ENCODE measurements at places on chromosomes 12 and 14.

DNA sequence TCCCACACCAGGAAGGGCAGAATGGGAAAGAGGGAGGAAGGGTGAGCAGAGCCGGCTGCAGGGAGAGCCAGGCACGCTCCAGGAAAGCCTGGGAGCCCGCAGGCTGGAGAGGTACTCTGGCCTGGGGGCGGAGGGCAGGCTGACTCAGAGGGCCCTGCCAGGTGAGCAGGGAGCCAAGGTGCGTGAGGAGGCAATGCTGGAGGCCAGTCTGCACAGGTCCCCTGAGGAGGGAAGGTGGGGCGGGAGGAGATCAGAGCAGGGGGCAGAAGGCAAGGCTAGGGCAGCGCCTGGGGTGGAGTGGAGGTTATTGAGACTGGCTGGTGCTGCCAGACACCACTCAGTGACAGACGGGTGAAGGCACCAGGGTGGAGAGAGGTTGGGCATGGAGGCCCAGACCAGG, 385.0 kb downstream of the BCL11B start:
- no peak for DNase-seq

GRCh38 chr12:25644979-25645378, 91.9 kb upstream of the LMNTD1 start:
- no peak for DNase-seq

DNA sequence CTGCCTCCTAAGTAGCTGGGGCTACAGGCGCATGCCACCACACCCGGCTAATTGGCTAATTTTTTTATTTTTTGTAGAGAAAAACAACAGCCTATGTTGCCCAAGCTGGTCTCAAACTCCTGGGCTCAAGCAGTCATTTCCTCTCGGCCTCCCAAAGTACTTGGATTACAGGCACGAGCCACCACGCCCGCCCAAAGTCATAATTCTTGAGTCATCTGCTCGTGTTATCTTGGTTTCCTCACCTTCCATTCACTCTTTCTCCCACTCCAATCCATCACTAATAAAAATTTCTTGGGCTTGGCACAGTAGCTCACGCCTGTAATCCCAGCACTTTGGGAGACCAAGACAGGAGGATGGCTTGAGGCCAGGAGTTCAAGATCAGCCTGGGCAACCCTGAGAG, 32.0 kb downstream of the ITGA7 start:
- no peak for DNase-seq

DNA sequence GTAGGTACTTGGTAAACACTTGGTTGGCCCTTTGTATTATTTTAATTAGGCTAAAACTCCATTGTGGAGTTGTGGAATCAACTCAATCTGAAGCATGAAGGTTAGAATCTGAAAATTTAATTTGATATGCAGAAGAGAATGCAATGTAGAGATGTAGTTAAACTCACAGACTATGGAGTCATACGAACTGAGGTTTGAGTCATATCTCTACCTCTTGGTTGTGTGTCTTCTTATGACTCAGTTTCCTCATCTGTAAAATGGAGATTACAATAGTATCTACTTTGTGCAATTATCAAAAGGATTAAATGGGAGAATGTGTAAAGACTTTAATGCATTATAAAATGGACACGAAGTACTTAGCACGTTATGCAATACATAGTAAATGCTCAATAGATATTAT, 146.0 kb upstream of the IFNG-AS1 start:
- DNase-seq, result no peak

GRCh38 chr12:123889848-123890535, 82.6 kb downstream of the CCDC92 start:
- no peak for DNase-seq

- no peak for DNase-seq
Measured at GRCh38 chr14:85263916-85264675, 265.8 kb upstream of the FLRT2 start.

GRCh38 chr12:34342048-34342447, 319.8 kb downstream of the ALG10 start:
- no peak for DNase-seq

- no peak for DNase-seq
Measured at GRCh38 chr12:53777412-53777811, 25.6 kb upstream of the CISTR start.

DNA sequence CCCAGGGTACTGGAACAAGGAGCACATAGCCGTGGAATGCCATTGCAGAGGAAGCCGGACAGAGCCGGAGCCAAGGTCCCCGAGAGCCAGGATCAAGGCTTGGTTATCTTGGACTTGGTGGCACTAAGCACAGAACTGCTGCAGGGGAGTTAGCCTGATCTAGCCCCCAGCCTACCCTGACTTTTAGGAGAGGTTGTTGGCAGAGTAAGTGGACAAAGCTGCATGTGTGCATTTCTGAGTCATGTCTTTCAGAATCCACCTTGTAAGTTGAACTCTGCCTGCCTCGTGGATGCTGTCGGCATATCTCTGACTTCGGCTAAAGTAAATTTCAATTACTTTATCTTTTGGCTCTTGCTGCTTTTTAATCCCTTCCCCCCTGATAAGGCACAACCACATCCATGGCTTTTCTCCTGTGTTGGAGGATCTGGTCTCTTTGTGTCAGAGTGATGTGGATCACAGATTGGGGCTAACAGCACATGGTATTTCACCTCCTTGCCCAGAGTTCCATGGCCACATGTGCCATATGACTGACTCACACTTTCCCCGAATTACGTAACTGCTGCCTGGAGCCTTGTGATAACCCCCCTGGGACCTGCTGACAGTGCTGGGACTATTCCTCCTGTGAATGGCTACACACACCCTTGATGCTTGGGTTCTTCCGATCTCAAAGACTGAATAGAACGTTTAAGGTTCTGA, 240.3 kb downstream of the EMP1 start:
- DNase-seq, result no peak

GRCh38 chr12:89678225-89678624, 30.4 kb downstream of the ATP2B1 start:
- no peak for DNase-seq

GRCh38 chr12:98725476-98726247, 80.6 kb downstream of the APAF1 start:
- DNase-seq, result peak; percentile 68

DNA sequence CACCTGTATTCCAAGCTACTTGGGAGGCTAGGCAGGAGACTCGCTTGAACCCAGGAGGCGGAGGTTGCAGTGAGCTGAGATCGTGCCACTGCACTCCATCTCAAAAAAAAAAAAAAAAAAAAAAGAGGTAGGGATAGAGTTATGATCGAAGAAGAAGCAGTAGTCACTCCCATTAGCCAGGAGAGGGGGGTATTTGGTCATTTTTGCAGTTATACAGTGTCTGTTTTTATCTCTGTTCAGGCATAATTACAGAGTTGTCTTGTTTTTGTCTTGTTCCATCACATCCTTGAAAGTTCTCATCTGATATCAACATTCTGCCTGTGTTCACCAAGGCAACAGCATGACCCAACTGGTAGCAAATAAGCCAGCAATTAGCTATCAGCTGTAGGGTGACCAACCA, 98.5 kb upstream of the TMPO start:
- DNase-seq, result peak; percentile 28

DNA sequence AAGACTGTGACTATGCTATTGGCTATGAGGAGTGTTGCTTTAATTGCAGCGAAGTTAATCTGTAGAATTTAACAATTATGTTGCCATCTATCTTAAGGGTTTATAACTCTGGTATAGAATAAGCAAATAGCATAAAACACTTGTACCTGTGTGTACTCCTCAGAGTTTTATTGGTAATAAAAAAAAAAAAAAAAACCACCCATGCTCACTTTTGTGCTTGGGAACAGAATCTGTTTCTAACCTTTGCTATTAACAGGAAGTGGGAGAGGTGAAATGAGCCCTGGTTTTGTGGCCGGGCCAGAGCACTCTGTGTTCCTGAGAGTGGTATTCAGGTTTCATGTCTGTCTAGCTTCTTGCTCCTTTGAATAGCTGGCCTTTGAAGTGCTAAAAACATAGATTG, 53.1 kb downstream of the PDE3A start:
- no peak for DNase-seq

GRCh38 chr12:130702966-130703732, 12.9 kb downstream of the RIMBP2 start:
- DNase-seq, result no peak

GRCh38 chr12:11927286-11927935, 143.3 kb upstream of the BCL2L14 start:
- no peak for DNase-seq

GRCh38 chr14:72605096-72605920, 288.6 kb downstream of the DPF3 start:
- no peak for DNase-seq

GRCh38 chr12:116665666-116666304, 72.1 kb downstream of the SPRING1 start:
- no peak for DNase-seq

DNA sequence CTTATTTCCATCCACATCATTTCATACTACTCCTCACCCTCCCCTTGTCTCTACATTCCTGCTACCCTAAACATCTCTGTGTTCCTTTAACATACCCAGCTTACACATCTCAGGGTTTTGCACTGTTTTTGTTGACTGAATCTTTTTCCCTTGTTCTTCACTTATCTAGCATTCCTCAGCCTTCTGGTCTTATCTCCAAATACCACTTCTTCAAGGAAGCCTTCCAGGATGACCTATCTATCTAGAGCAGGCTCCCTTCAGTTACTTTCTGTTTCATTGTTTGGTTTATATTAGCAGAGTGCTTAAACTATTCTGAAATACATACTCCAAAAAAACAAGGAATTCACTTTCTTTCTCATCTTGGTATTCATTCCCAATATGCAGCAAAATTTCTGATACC, 353.1 kb downstream of the NAV3 start:
- no peak for DNase-seq

GRCh38 chr12:50677858-50678257, 86.0 kb upstream of the ATF1 start:
- no peak for DNase-seq

- no peak for DNase-seq
Measured at GRCh38 chr12:29499235-29499634, 1.7 kb upstream of the OVCH1 start.

- no peak for DNase-seq
Measured at GRCh38 chr14:87628129-87628528, 364.9 kb downstream of the GALC start.

DNA sequence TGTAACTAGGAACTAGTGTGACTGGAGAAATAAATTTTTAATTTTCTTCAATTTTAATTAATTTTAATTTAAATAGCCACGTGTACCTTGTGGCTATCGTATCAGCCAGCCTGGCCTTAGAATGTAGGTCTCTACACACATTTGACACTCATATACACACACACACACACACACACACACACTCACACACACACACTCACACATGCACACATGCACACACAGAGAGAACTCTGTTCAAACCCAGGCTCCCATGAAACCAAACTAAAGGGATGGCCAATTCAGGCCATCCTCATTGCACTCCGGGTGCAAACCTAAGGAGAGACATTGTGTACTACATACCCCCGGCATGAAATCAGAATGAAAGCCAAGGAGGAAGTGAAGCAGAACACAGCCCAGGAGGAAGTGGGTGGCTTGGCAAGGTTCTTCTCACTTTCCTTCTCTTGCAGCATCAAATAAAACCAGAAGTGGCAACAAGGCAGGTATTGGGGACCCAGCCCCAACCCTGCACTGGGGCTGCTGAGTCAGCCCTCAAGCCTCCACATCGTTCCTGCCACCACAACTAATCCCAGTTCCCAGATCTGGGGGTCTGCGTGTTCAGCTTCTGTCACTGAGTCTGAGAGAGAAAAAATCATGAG, 26.2 kb upstream of the CHPT1 start:
- peak; percentile 45 for DNase-seq

GRCh38 chr12:67694306-67694900, 45.9 kb downstream of the DYRK2 start:
- DNase-seq, result no peak

GRCh38 chr14:61203081-61203753, 77.9 kb downstream of the TMEM30B start:
- DNase-seq, result no peak

DNA sequence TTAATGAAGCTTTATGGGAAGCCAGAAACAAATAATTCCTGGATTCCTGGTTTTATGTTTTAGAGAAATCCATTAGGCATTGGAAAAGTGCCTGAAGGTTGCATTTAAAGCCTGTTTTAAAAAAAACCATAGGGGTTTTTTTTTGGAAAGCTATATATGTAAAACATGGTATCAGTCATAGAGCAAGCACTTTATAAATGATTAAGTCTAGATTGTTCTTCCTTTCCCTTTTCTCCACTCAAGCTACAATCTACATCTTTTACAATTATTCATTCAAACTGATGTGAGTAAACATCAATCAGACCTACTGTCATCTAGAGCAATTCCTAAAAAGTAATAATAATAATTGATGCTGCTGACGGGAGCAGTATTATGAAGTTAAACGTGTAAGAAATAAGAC, 500.7 kb downstream of the TMEM117 start:
- no peak for DNase-seq

DNA sequence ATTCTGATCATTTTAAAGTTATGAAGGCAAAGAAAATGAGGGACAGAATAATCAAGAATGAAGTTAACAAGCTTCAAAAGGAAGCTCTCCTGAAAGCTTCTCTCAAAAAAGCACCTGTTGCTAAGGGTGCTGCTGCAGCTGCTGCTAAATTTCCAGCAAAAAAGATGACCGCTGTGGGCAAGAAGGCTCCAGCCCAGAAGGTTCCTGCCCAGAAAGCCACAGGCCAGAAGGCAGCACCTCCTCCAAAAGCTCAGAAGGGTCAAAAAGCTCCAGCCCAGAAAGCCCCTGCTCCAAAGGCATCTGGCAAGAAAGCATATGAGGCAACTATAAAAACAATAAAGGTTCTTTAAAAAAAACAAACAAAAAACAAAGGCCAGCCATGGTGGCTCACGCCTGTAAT, 52.7 kb upstream of the NR2C1 start:
- no peak for DNase-seq

DNA sequence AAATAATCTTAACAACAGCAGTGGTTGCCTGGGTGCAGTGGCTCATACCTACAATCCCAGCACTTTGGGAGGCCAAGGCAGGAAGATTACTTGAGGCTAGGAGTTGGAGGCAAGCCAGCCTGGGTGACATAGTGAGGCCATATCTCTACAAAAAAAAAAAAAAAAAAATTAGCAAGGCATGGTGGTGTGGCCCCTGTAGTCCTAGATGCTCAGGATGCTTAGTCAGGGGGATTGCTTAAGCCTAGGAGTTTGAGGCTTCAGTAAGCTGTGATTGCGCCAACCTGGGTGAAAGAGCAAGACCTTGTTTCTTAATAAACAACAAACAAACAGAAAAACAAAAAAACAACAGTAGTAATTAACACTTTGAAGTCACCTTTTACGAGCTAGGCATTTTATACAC, 642 bp upstream of the ACSM4 start:
- no peak for DNase-seq

- DNase-seq, result no peak
Measured at GRCh38 chr12:2183556-2184541, 131.1 kb downstream of the CACNA1C start.

DNA sequence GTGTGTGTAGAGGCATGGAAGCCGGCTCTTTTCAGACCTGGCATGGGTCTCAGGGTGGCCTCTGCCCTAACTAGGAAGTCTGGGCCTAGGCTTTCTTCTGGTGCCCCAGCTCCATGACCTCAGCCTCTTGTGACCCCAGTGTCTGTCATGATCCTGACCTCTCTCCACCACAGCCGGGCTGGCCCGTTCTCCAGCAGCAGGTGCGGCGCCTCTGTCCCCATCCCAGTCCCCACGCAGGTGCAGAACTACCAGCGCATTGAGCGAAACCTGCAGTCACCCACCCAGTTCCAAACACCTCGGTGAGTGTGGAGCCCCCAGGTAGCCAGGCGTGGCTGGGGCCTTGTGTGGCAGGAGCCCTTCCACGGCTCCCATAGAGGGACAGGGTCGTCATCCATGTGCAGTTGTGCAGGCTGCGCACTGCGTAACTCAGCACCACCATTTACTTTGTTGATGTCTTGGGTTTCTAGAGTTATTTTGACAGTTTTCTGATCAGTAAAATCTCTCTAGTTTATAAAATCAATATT, 14.8 kb upstream of the PUS1 start:
- DNase-seq, result no peak
